ENCODE measurements at places on chromosomes 2 and 18. TPM values are rescaled to one million over a fixed set of nuclear protein-coding genes. Genes with fewer than 3 reads are reported as not detected.

RAB6C gene
- total RNA-seq, result not detected

CCDC102B gene
- total RNA-seq, result 45.7 TPM

STPG4 gene
- total RNA-seq, result 0.37 TPM

DPYSL5 gene
- total RNA-seq, result not detected

HJURP gene
- 2.4 TPM for total RNA-seq

STARD6 gene
- not detected for total RNA-seq

EN1 gene
- not detected for total RNA-seq

AQP12A gene
- total RNA-seq, result not detected

FOXI3 gene
- total RNA-seq, result not detected

CYP20A1 gene
- 41.7 TPM for total RNA-seq

TEKT4 gene
- not detected for total RNA-seq

WDR35 gene
- total RNA-seq, result 12.5 TPM

All from smooth muscle cell of bladder (primary cell).